Activated naive CD4-positive, alpha-beta T cell treated with anti-CD3 and anti-CD28 coated beads, Interleukin-2, amount 50 U/mL, for 16 hours (primary cell): ENCODE measurements at places on chromosomes 13 and 19.
A peak's percentile ranks its signal among the peaks of the same experiment; 100 is the strongest.

- no peak for DNase-seq
Observed at GRCh38 chr13:46315491-46316075, 71.5 kb downstream of the RUBCNL start.

DNA sequence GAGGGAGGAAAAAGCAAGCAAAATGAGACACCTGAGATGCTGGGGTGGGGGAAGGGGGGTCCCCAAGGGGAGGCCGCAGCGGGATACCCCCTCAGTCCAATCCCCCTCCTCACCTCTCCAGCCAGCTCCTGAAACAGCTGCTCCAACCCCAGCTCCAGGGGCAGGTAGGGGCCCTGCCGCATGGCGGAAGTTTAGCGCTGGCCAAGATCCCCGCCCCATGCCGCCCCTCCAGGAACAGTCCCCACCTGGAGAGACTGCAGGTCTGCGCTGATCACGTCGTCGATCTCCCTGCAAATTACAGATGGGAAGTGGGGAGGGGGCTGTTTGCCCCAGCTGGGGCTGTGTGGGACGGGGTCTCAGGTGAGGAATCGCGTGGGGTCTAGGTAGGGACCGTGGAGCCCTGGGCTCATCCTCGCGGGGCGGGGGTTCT, 9.0 kb downstream of the CAPN12 start:
- no peak for DNase-seq

GRCh38 chr13:48527955-48528354, 4.9 kb downstream of the RCBTB2 start:
- no peak for DNase-seq

GRCh38 chr19:958967-959855, 24.9 kb upstream of the WDR18 start:
- peak; percentile 58 for DNase-seq

- DNase-seq = no peak
Observed at GRCh38 chr19:50654882-50655281, 5.6 kb downstream of the C19orf81 start.

GRCh38 chr19:12453495-12453894, 12.7 kb upstream of the ZNF443 start:
- DNase-seq = no peak

DNA sequence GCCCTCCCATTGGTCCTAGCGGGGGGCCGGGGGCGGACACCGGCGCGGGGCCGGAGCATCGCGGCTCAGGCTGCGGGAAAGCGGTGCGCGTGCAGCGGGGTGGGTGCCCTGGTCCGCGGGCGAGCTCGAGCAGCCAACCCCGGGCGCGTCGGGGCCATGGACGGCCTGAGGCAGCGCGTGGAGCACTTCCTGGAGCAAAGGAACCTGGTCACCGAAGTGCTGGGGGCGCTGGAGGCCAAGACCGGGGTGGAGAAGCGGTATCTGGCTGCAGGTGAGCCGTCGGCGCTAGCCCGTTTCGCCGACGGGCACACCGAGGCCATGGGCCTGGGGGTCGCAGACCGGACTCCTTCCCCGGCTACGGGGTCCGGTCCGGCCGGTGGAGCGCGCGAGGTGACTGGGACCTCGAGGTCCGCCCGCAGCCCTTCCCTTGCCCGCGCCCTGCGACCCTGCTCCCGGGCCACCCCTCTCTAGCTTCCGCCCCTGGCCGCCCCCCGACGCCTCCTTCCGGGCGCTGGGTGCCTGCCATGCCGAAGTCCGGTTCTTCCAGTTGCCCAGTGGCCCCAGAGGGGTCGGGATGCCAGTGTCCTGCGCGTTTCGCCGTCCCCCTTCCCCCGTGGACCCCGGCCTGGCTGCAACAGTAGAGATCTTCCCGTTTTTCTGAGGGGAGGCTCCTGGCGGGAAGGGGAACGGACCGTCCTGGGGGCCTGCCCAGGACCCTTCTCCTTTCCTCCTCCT, at the start of gene REEP6:
Gene REEP6 (plus strand): TSS at position 68 of the 735 bp plus-strand sequence. CDS start 89 bp downstream, at position 157.
- no peak for DNase-seq

DNA sequence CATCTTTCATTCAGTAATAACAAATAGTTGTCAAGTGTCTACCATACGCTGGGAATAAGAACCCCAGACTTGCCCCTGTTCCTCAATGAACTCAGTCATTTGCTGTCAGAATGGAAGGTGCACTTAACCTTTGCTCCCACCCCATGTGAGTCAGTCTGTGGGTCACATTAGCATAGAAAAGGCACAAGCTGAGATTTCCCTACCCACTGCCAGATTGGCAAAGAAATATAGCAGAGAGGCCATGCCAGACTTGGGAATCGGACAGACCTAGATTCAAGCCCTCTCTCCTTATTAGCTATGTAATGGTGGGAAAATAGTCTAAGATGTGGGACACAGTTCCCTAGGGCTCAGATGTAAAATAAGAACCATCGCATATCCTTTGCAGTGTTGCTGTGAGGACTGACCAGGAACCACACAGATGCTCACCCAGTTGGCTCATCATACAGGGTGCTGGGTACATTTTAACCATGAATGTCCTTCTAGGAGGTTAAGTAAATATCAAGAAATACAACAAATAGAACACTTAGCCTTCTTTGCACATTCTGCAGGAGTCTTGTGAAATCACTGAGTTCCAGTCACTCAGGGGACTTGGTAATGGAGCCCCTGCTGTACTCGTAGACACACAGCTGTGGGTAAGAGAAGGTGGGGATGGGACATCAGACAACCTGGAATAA, 218.2 kb downstream of the FGF14 start:
- DNase-seq = no peak

- peak; percentile 92 for DNase-seq
Observed at GRCh38 chr19:50333235-50333736, 4.1 kb upstream of the KCNC3 start.

- DNase-seq = peak; percentile 7
Observed at GRCh38 chr13:114005206-114005724, 31.4 kb upstream of the C13orf46 start.

DNA sequence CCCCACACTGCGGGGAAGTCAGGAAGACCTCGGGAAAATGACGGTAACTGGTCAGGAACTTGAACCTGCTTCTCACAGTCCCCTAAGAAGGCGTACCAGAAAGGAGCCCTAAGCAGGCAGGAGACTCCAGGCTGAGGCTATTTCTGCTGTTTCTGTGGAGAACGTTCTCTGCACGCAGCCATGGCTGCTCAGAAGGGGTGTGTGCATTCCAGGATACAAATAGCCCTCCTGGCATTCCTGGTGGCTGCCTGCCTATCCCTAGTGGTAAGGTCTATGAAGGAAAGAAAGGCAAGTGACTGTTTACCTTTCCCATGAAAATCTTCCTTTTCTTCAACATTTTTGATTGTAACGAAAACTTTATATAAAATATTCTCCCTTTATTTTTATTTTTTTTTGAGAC, 2.5 kb downstream of the SGCG start:
- DNase-seq = no peak

- no peak for DNase-seq
Observed at GRCh38 chr19:8397271-8397670, 7.1 kb downstream of the RAB11B start.

DNA sequence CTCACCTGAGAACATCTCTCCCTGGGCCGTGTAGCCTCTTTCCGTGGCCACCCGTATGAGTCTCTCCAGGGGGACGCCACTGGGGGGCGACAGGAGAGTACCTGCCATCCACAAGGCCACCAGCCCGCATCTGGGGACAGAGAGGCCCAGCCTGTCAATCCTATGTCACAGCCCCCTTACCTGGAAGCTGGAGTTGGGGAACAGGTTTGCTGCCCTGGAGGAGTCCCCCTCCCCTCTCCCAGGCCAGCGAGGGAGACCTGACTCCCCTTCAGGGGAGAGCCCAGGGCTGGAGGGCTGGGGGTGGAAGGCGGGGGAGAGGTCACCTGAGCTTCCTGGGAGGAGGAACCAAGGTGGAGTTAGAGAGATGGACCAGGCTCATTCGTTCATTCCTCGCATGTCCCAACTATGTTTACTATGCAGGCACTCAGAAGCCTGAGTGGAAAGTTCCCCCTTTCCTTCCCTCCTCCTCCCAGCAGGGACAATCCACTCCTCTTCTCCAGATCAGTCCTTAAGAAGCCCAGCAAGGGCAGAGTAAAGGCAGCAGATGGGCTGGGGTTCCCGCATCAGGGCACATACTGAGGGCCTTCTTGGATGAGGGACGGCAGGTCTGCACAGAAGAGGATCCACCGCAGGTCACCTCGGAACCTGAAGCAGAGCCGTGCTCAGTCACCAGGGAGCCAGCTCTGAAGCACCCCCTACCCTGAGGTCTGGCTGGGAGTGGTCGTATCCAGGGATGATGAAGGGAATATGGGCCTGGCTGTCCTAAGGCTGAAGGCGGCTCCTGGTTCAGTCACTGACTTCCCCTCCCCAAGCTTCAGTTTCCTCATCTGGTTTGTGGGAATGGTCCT, 5.5 kb downstream of the ACTMAP start:
- DNase-seq = peak; percentile 29

DNA sequence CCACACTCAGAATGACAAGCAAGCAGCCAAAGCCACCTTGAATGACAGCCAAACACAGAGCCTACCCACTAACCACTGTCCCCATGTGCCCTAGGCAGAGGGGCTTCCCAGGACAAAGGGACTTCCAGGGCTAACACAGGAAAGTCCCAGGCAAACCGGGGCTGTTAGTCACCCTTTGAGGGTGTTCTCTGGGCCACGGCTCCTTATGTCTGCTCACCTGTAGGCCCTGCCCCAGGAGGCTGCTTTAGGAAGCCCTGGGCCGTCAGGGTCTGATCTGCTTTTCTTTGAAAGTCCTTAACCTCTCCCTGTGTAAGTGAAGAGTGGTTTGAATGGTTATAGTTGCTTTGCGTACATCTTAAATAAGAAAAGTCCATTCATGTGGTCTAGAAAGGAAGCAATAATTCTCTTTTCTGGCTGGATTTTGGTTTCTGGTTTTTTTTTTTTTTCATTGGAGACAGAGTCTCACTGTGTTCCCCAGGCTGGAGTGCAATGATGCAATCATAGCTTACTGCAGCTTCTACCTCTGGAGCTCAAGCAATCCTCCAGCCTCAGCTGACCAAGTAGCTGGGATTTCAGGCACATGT, 161.4 kb downstream of the EFNB2 start:
- DNase-seq = no peak

- peak; percentile 42 for DNase-seq
Observed at GRCh38 chr13:20161275-20161950, 561 bp upstream of the GJA3 start.

GRCh38 chr19:13958043-13958442, 5.7 kb downstream of the DCAF15 start:
- DNase-seq = no peak

DNA sequence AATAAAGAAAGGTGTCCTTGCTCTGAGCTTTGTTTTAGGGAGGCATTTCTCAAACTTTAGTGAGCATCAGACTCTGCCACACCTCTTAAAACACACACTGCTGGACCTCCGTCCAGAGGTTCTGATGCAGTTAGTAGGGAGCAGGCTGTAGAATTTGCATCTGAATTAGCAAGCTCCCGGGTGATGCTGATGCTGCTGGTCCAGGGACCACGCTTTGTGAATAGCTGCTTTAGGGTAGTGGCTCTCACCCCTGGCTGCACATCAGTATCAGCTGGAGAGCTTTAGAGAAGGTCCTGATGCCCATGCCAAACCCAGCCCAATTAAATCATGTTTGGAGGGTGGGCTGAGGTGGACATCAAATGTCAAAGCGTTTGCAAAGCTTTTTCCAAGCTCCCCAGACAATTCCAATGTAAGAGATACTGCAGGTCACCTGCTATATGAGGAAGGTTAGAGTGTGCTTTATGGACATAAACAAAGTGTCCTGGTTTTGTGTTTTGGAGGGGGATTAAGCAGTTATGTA, 3.6 kb downstream of the HTR2A start:
- no peak for DNase-seq

- DNase-seq = no peak
Observed at GRCh38 chr13:100315522-100315921, 226.6 kb downstream of the PCCA start.

DNA sequence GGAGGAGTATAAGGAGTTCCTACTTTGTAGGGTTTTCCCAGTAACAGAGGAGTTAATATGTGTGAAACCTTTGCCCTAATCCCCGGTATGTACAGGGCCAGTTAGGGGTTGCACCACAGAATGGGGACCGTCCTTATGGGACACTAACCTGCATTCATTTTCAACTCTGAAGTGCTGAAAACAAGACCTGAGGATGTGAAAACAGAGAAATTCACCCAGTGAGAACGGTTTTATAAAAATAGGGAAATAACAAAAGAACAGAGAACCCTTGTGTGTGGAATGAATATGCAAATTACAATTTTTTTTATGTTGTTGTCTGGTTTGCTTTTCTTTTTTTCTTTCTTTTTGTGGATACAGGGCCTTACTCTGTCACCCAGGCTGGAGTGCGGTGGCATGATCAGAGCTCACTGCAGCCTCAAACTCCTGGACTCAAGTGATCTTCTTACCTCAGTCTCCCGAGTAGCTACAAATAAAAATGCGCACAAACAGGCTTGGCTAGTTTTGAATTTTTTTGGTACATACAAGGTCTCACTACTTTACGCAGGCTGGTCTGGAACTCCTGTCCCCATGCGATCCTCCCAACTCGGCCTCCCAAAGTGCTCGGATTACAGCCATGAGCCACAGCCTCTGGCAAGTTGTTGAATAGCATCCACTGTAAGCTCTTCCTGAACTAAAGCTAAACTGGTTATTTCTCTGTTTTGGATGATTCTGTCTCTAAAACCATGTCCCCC, 10.6 kb downstream of the CLC start:
- no peak for DNase-seq

- DNase-seq = no peak
Observed at GRCh38 chr19:31301306-31301980, 47.8 kb downstream of the TSHZ3 start.

- DNase-seq = no peak
Observed at GRCh38 chr13:27960362-27961226, 8.5 kb downstream of the CDX2 start.

DNA sequence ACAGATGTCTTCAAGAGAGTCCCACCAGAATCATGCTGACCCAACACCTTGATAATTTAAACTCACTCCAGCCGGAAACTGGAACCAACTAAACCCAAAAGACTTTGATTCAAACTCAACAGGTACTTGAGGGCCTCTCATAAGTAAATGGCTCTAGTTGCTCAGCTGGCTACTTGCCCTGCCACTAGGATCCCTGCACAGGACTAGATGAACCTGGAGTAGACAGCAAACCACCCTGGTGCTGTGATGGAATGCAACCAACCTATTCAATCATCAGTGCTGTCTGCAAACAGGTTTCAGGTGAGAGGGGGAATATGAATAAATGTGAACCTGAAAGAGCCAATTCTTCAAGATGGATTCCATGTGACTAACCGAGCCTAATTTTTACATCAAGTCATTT, 216.3 kb downstream of the KATNAL1 start:
- DNase-seq = no peak

DNA sequence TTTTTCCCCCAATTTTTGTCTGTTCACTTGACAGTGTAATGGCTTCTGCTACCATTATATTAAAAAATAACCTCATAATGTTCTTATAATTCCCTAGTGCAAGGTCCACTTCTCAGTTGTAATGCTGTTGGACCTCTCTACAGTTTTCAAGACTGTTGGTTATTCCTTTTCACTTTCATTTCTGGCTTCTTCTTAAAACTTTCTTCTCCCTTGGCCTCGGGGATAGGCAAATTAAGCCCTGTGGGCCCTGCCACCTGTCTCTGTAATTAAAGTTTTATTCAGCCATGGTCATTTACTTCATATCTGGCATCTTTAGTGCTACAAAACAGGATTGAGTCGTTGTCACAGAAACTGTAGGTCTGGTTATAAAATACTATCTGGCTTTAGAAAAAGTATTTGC, 313.5 kb downstream of the KLF12 start:
- DNase-seq = no peak
